T-helper 17 cell (primary cell): ENCODE measurements at places on chromosomes 5 and 9. TPM values are rescaled to one million over a fixed set of nuclear protein-coding genes. Genes with fewer than 3 reads are reported as not detected.

DNA sequence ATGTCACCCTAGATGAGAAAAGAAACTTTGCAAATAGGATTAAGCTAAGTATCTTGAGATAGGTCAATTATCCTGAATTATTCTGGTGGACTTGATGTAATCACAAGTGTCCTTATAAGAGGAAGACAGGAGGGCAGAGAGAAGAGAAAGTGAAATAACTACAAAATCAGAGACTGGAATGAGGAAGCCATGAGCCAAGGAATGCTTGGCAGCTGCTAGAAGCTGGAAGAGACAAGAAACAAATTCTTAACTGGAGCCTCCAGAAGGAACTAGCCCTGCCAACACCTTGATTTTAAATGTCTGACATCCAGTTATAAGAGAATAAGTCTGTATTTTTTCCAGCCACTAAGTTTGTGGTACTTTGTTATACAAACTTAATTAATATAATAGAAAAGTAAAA, 480.0 kb downstream of the NR2F1-AS1 start:
- DNase-seq, result no peak

GRCh38 chr5:173172166-173172565, 27.8 kb downstream of the BNIP1 start:
- no peak for DNase-seq

DNA sequence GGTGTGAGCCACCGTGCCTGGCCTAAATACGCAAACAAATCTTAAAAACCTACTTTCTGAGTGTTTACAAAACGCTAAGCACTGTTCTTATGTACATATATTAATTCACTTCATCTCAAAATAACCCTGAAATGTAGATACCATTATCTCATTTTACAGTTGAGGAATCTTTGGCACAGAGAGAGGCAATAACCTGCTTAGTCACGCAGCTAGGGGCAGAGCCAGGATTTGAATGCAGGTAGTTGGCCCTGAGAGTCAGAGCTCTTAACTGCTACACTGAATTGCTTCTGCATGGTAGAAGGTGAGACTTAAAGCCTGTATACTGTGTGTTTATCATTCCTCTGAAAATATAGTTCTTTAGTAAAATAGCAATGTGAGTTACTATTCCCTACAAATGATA, 21.9 kb downstream of the ARHGEF37 start:
- no peak for DNase-seq

- no peak for DNase-seq
These were observed at the start of gene FBLL1 for GRCh38 chr5:168528521-168529373. Gene FBLL1 (plus strand): TSS chr5:168529305. CDS start chr5:168529505, 200 bp downstream.

- DNase-seq, result no peak
These were observed 11.7 kb downstream of the CAVIN4 start for GRCh38 chr9:100589582-100589981.

DNA sequence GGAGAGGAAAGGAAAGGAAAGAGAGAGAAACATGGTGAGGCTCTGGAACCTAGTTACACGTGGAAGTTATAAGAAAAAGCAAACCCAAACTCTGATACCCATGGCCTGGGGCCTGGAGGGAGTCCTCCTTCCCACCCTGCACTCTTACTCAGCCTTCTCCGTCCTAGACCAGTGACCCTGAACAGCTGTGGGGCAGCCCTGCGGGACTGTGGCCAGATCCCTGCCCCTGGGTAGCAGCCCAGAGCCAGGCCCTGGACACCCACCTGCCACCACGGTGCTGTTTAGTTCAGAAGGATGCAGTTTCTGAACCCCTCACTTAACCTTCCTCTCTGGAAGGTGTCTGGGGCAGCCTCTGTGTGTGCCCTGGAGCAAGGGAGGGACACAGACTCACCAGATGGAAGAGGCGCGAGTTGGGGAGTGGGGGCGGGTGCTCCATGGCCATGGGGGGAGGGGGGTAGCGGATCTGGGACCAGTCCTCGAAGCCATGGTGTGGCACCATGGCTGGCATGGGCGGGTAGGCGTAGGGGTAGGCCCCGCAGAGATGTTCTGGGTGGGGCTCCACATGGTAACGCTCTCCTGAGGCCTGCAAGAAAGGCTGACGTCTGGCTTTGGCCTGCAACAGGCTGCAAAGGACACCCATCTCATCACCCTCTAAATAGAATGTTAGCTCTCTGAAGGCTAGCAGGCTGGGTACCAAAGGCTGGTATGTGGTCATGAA, 13.0 kb downstream of the GPX3 start:
- DNase-seq, result no peak

- no peak for DNase-seq
These were observed 24.0 kb downstream of the HNRNPK start for GRCh38 chr9:83956086-83956435.

DNA sequence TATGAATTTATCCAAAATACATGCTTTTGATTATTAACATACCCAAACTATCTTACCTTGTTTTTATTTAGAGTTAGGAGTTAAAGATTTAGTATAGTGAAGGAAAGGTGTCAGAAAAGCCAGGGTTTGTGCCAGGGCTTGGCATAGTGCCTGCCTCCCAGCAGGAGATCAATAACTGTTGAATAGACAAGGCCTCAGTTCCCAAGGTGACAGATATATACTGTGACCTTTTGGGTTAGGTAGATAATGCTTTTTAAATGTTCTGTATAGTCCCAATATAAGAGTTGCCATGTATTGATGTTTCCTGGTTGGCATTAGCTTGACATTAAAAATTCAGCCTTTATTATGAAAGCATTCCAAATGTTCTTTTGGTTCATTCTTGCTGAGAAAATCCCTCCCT, 121.8 kb downstream of the MCTP1 start:
- no peak for DNase-seq

DNA sequence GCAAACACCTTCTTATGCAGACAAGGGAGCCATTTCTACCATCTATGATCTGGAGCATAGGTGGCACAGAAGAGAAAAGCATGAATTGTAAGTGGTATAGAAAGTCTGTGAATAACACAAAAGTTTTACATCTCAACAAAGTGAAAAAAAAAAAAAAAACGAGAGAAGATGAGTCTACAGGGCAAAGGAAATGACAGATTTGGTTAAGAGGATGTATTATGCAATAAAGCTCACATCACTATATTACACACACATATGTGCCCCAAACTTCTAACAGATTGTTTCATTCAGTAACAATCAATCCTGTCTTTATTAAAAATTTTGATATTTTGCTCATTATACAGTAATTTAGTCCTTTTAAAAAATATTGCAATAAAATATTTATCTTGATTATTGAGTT, 49.8 kb downstream of the CERT1 start:
- DNase-seq, result no peak

DNA sequence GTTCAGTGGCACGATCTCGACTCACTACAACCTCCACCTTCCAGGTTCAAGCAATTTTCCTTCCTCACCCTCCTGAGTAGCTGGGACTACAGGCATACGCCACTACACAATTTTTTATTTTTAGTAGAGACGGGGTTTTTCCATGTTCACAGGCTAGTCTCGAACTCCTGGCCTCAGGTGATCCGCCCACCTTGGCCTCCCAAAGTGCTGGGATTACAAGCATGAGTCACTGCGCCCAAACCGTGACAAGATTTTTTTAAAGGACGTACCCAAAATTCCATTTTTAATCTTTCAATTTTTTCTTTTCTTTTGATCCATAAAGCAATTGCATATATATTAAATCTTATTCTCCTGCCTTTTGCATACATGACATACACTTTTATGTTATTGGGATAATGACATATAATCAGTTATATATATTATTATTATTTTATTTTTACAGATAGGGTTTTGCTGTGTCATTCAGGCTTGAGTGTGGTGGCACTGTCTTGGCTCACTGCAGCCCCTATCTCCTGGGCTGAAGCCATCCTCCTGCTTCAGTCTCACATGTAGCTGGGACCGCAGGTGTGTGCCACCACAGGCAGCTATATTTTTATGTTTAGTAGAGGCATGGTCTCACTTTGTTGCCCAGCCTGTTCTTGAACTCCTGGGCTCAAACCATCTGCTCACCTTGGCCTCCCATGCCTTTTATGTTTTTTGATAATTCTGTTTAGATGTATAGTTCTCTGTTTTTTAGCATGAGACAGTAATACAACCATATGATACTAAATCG, 71.9 kb downstream of the RAB24 start:
- DNase-seq, result no peak

DNA sequence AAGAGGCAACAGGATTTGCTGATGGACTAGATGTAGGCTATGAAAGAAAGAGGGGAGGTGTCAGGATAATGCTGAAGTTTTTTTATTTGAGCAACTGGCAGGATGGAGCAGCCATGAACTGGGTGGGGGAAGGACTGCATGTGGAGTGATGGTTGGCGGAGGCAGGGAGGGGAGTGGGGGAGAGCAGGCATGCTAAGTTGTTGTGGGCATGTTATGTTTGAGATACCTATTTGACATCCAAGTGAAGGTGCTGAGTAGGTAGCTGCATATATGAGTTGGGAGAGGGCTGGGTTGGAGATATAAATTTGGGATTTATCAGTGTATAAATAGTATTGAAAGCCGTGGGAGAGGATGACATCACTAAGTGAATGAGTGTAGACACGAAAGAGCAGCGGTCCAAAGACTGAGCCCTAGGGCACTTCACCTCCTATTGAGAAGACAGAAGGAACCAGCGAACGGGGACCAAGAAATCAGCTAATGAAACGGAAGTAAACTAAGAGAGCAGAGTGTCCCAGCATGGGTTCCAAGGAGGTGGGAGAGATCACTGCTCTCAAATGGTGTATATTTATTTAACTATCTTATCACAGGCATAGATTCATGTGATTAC, 7.4 kb downstream of the BSPRY start:
- DNase-seq, result no peak

- DNase-seq, result no peak
These were observed 30.9 kb downstream of the GSN start for GRCh38 chr9:121298689-121299466.

GRCh38 chr9:124013309-124014210, 2.0 kb downstream of the LHX2 start:
- no peak for DNase-seq

- DNase-seq, result no peak
These were observed 368.2 kb upstream of the PDE4D start for GRCh38 chr5:60261732-60262131.

GRCh38 chr9:107276966-107277710, 5.9 kb upstream of the RAD23B start:
- no peak for DNase-seq

DNA sequence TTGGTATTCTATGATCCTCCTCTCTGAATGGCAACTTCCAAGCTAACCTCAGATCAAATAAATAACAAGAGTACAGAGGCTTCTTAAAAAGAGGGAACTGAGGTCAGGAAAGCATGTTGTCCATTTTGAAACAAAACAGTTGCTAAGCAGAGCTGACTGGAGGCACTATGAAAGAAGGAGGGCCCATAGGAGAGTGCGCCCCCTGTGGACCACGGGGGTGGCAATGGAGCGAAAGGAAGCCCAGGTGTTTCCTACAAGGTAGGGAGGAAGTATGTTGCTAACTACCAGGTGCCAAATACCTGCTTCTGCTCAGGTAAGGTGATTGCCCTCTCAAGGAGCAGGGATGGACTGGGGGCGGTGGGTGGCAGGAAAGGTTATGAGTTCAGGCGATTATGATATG, 101.8 kb upstream of the MAST4 start:
- no peak for DNase-seq

- DNase-seq, result no peak
These were observed 170.0 kb downstream of the AUH start for GRCh38 chr9:91191411-91192380.

DNA sequence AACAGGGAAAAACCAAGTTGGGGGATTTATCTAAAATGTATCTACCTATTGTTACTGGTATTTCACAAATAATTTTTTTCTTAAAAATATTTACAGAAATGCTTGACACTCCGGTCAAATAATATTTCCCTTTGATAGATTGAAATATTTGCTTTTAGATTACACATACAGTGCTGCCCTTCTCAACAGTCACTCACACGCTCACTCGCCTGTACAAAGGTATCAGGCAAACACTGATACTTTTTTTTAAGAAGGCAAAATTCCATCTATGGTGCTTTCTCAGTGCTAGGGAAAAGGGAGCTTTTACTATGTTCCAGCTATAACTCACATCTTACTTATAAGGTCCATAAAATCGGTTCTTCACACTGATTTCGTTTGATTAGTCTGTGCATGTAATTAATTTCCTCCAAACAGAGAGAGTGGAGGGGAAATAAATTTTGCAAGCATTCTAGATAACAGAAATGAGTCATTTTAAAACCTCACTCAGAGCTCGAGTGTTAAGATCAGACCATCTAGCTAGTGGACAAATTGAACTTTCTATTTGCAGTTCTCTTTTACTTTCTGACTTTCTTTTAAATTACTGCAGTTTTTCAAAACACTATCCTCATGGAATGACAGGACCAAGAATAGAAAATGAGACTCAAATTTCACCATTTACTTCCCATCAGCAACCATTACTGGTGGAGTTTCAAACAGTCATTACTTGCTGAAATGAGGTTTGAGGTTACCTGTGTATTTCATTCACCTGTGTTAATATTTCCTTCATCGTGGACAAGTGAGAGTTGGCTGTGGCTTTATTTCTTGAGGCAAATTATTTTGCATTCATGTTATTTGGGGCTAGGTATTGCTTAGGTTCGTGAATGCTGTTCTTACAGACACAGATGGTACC, 273.2 kb downstream of the RAB3C start:
- DNase-seq, result no peak

- DNase-seq, result no peak
These were observed 207.3 kb downstream of the ARHGAP26 start for GRCh38 chr5:142977363-142978051.

DNA sequence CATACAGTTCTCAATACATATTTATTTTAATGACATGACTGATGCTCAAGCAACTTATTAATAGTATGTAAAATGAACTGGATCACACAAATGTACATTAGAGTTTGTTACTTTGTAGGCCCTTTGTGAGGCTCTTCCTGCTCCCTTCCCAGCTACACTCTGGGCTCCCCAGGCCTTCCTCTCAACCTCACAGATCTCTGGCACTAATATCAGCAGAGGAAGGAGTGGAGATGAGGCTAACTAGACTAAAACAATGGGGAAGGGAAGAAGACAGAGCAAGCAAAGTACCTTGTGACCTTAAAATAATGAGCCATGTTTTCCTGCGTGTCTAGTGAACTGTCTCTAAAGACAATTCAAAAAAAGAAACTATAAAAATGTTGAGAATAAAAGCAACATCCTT, 30.3 kb upstream of the TEK start:
- DNase-seq, result no peak

The PCDHA13 gene
- total RNA-seq, result not detected

The ADAM19 gene
- total RNA-seq, result 130 TPM

The PCDHB13 gene
- not detected for total RNA-seq

The WNT8A gene
- total RNA-seq, result not detected

The SELENOP gene
- 0.70 TPM for total RNA-seq

The PLPPR1 gene
- total RNA-seq, result not detected

The BNC2 gene
- total RNA-seq, result not detected

The SNCAIP gene
- total RNA-seq, result not detected

The CAVIN4 gene
- total RNA-seq, result 0.13 TPM

The SLC45A2 gene
- total RNA-seq, result not detected
